Activated CD4-positive, alpha-beta T cell treated with anti-CD3 and anti-CD28 coated beads for 24 hours (primary cell): ENCODE measurements at places on chromosomes 7 and 10.

DNA sequence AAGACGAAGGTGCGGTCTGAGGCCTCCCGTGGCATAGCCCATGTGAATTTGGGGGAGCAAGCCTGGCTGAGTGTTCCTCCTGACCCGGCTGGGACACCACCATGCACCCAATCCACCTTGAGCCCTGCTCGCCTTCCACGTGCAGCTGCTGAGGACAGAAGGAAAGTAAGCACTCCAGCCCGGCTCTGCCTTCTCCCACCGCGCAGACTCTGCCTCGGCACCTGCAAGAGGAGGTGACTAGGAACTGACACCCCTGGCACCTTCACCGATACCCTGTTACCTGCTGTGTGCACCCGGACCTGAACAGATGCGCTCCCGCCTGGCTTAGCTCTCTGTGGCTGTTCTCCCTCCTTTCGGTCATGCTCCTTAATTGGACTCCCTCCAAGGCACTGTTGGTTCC, 57.0 kb upstream of the OPN4 start:
- DNase-seq: no peak

GRCh38 chr7:140601566-140602174, 38.9 kb downstream of the DENND2A start:
- DNase-seq: no peak

- DNase-seq: no peak
These were observed 29.6 kb downstream of the CHAT start for GRCh38 chr10:49643241-49644034.

DNA sequence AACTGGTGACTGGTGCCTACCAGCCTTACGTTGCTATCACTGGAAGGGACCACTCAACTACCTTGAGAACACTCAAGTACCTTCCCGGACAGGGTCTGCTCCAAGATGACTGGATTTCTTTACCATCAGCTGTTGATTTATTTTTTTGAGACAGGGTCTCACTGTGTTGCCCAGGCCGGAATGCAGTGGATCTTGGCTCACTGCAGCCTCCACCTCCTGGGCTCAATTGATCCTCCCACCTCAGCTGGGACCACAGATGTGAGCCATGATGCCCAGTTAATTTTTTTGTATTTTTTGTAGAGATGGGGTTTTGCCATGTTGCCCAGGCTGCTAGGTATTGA, 45.2 kb upstream of the DLG5 start:
- DNase-seq: no peak

DNA sequence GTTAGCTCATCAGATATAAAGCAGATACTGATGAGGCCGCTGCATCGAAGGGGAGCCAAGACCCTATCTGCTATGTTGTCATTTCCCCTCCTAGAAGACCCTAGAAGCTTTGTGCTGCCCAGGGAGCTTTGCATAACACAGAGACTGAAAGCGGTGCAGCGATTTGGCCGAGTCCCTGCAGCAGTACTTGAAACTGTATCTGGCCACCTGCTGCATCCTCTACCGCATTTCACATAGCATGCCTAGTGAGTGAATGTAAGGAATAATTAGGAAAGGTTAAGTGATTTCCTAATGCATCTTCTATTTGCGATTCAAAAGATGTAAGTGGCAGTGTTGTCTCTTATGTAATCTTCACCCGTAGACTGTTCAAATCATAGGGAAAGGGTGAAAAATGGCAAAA, 106.7 kb downstream of the LRMDA start:
- no peak for DNase-seq

DNA sequence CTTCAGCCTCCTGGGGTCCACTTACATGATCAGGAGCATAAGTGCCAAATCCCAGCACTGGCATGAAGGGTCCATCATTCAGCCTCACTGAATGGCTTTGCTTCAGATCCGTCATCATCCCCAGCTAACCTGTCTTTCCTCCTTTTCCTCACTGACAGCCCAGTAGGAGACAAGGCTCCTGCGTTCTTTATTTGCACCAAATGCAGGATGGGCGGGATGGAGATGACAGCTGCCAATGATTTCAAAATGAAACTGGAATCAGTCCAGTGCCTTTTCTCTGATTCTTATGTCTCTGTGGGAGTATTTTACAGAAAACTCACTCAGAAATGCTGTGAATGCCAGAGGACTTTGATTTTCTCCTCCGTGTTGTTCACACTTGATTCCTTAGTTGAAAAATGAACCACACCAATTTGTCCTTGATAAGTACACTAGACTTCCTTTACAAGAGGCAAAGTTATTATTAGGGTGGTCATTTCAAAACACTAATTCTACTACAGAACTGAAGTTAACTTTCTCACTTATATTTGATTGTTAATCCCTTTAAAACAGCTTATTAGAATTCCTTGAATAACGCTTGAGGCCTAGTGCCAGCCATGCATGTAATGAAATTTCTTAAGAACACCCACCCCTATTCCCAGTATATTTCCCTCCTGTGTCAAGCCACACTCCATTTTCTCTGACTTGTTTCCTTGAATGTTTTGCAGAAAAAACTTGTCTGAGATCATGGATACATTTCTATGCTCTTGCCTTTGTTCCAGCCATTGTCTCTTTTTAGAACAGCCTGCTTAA, at the start of gene AKR1C8:
AKR1C8 (minus strand) TSS at position 164 of the 789 bp plus-strand sequence; CDS start at position 118, 46 bp downstream.
- no peak for DNase-seq

DNA sequence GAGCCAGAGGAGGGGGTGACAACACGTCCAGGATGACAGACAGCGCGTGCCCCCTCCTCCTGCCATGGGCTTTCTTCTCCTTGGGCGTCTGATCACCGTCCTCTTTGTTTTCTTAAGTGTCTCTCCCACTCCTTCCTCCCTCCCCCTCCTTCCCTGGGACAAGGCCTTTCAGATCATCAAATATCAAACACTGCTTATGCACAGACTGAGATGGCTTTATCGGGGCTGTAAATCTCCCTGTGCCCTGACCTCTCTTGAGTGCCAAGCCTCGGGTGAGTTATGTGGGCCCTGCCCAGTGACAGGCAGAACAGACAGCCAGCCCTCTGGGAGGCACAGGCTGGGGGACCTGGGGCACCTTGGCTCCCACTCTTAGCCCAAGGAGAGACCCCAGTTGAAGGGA, 116.4 kb downstream of the C10orf105 start:
- DNase-seq: no peak

- no peak for DNase-seq
These were observed 1.3 kb downstream of the PGAM2 start for GRCh38 chr7:44063894-44064651.

DNA sequence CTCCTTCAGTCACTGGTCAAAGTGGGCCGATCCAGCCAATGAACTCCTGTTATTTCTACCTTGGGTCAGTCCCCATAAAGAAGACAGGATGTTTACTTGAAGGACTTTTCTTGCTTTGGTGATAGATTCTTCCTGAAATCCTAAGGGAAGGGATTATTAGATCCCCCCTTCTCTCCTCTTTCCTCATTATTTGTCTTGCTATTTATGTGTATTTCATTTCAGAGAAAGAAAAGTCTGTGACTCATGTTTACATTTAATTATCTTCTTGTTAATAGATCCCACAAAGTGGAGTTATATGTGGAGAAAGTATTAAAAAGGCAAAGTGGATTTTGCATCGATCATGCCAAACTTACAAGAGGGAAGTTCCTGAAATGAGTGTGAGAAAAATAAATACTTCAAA, 341.5 kb downstream of the PHTF2 start:
- DNase-seq: no peak

- no peak for DNase-seq
These were observed 327.2 kb upstream of the AKR1E2 start for GRCh38 chr10:4498711-4499251.

DNA sequence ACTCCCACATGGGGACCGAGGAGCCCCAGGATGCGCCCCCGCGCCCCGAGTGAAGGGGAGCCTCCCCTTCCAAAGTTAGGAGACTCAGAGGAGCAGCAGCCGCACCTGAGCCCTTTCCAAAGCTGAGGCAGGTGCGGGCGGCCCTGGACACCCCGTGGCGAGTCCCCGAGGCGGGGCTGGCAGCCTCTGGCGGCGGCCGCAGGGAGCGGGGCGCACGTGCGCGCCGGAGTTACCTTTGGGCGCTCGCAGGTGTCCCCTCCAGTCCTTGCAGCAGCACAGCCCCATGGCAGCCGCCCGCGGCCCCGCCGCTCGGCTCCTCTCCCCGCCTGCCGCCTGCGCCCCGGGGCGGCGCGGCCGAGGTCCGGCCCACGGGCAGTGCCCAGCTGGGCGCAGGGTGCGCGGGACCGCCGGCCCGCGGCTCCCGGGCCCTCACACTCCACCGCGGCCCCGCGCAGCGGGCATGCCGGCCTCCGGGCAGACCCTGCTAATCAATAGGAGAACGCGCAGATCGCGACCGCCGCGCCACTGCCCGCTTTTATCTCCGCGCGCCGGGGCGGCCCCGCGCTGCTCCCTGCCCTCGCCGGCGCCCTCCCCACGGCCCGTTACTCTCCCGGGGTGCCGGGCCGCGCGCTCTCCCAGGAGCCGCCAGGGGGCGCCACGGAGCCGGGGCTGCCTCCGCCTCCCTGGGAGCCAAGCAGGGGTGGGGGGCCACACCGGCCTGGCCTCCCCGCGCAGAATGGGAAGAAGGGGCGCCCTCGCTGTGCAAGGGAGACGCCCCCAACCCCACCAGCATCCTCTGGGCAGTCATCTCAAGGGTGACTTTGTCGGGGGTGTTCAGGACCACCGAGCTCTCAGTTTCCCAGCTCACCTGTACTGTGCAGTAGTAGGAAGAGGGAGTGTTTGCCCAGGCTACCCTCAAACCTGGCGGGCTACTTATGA, 80.8 kb downstream of the ARHGAP22 start:
- DNase-seq: no peak
